ENCODE measurements at places on chromosomes 1 and 21.

GRCh38 chr1:2166254-2166653 lies 28.3 kb downstream of the FAAP20 start:
- DNase-seq = no peak

GRCh38 chr1:149936992-149937705 lies 470 bp upstream of the MTMR11 start:
- no peak for DNase-seq

- DNase-seq = peak; percentile 67
These were observed 440 bp downstream of the PIGP start for GRCh38 chr21:37072274-37072987.

DNA sequence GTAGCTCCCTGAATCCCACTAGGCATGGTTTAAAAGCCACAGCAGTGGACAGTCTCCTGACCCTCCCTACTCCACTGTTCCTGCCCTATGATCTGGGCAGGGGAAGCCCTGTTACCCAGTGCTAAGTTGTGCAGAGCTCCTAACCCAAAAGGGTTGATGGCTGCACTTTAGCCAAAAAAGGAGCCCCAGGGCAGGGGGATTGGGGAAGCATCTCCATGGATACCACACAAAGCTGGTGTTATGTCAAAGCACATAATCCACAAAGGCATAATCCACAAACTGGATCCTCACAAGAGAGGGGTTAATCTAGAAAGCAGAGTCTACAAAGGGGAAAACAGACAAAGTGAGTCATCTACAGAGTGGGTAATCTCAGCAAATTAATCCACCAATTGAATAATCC lies 5.7 kb downstream of the RSPO1 start:
- DNase-seq = no peak

- no peak for DNase-seq
These were observed 58.2 kb upstream of the LRRC8B start for GRCh38 chr1:89466307-89466930.

DNA sequence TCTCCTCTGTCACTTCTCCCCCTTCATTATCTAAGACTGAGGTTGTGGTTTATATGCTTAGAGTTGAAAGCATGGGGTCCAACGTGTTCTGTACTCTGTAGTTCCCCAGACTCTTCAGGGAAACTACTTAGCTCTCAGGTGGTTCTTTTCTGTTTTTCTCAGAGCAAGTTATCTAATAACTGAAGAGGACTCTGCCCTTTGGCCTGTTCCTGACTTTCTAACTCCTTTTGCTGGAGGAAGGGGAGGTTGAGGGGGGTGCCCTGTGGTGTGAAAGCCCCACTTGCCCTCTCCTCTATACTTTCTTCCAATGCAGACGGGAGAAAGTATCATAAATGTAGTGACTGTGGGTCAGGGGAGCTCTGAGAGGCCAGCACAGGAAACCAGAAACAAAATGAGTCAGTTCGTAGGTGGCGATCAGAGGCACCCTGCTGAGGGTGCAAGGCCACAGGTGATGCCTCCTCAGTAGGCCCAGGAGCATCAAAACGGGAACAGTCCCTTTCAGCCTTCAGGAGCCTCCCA lies 5.0 kb downstream of the SLC25A44 start:
- DNase-seq = no peak

DNA sequence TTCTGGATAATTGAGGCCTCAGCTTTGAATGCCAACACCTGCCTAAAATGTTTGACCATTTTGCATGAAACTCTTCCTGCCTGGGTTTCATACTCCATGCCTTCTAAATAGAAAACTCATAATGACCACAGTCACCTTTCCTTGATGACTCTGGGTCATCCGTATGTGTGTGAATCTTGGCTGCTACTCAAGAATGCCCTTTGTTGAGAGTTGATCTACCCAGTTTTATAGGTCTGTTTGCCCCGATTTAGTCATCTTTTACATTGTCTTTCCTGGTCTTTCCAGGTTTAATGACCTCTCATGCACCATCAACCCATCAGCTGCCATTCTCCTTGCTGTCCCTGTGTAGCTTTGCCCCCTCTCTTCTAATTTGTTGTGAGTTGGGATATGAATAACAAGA lies 2.7 kb upstream of the SLC5A9 start:
- no peak for DNase-seq

- no peak for DNase-seq
These were observed 105.6 kb upstream of the GCLM start for GRCh38 chr1:94014635-94015488.

DNA sequence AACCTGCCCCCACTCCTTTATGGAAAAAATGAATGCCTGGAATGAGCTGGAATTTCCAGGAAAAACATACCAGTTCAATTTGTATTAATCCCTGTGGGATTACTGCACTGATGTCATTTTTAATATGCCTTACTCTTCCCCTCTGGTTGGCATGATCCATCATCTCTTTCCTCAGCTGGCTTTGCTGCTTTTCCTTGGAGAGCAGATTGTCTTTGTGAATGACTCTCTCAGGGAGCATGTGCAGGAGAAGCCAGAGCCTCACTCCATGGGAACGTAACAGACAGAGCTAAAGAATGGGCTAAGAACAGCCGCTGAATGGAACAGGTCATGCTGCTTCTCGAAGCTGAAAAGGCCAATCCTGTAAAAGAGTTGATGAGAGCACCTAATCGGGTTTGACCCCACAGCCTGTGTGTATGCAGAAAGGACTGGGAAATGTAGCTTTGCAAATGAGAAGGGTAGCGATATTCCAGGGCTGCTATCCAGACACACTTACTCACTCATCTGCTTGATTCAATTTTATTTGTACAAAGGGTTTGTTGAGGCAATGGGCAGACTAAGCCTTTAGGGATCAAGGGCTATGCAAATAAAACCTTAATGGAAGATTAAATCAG lies 20.7 kb downstream of the PHC2 start:
- no peak for DNase-seq

GRCh38 chr1:230208619-230209261 lies 141.7 kb downstream of the GALNT2 start:
- DNase-seq = no peak

- no peak for DNase-seq
These were observed 622.9 kb downstream of the MATN1 start for GRCh38 chr1:30100524-30100862.

- DNase-seq = no peak
These were observed 28.3 kb upstream of the IFI44L start for GRCh38 chr1:78591971-78592370.

- no peak for DNase-seq
These were observed 77.0 kb upstream of the ARHGAP29 start for GRCh38 chr1:94314222-94314858.

DNA sequence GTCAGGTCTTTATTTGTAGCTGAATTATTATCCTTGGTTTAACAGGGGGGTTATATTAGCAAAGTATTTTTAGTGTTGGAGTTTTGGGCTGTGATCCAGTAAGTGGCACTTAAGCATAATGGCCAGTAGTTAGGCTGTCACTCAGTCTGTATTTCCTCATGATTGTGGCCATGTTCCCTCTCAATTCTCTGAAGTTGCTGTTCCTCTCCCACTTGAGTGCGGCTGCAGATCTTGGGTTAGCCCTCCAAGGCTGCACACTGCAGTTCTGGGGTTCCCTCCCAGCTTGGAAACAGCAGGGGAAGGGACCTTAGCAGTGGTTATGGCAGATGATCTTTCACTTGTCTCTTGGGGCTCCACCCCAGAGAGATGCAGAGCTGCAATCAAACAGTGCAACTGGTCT lies 23.2 kb upstream of the DENND1B start:
- DNase-seq = no peak

DNA sequence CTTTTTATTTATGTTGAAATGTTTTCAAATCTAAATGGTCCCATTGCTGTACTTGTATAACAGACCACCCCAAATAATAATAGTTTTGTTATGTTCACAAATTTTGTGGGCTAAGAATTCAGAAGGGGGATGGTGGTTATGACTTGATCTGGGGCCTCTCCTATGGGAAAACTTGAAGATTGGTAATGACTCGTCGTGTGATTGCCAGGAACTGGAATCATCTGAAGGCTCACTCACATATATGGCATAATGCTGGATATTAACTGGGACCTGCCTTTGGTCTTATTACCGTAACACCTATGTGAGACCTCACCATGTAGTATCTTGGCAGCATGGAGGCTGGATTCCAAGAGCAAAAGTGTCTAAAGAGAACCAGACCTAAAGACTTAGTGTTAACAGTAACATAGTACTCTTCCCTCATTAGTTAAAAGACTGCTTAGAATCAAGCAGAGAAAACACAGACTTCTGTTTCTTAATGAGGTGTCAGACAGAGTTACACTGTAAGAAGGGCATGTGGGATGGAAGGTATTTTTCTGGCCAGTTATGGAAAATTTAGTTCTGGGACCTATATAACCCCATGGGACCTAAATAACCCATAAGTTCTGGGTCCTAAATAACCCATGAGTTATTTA lies 11.9 kb downstream of the LYPLAL1 start:
- no peak for DNase-seq

GRCh38 chr1:177351361-177352108 lies 180.8 kb downstream of the BRINP2 start:
- peak; percentile 57 for DNase-seq

- no peak for DNase-seq
These were observed 40.3 kb downstream of the TP73 start for GRCh38 chr1:3692598-3692997.

- DNase-seq = no peak
These were observed 63.3 kb downstream of the AK4 start for GRCh38 chr1:65211331-65211730.

DNA sequence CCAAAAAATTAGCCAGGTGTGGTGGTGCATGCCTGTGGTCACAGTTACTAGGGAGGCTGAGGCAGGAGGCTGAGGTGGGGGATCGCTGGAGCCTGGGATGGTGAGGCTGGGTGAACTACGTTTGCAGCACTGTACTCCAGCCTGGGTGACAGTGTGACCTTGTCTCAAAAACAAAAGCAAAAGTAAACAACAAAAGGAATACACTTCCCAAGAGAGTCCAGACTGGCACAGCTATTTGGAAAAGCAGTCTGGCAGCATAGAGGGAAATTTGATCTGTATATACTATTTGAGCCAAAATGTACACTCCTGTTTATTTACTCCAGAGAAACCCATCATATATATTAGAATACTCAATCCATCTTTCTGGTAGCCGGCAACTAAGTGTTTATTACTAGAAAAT lies 107.0 kb upstream of the HMCN1 start:
- DNase-seq = no peak

- DNase-seq = no peak
These were observed 13.8 kb upstream of the AVPR1B start for GRCh38 chr1:206131037-206131436.

DNA sequence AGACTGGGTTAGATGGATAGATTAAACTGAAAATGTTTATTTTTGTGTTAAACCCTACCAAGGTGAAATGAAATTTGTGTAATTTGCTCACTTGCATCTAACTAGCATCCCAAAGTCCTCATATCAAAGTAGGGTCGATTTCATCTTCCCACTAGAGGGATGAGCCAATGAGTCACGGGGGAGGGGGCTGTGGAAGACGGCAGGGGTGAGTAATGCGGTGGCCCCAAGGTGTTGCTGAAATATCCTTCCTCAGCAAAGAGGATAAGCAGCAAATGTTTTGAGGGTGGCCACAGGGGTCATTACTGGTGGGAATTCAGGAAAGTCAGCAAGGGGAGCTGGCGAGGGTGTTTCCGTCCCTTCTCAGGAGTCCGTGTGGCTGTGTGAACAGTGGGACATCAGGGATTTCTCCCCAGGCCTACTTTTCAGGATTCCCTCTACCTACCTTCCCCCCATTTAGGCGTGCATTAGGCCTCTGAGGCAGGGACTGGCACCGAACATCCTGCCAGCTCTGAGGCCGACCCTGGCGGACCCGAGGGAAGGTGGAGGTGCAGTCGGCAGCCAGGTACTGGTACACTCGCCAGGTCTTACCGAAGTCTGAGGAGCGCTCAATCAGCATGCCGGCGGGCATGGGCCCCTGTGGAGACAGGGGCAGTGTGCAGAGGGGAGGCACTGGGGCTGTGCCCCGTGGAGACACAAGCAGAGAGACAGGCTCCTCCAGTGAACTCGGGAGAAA lies 18.1 kb downstream of the LAMB3 start:
- no peak for DNase-seq

GRCh38 chr1:215005656-215006345 lies 76.7 kb upstream of the KCNK2 start:
- no peak for DNase-seq

- no peak for DNase-seq
These were observed 60.1 kb upstream of the NEK2 start for GRCh38 chr1:211735208-211736170.

GRCh38 chr1:151130987-151131586 lies 15.3 kb downstream of the SEMA6C start:
- DNase-seq = peak; percentile 94

DNA sequence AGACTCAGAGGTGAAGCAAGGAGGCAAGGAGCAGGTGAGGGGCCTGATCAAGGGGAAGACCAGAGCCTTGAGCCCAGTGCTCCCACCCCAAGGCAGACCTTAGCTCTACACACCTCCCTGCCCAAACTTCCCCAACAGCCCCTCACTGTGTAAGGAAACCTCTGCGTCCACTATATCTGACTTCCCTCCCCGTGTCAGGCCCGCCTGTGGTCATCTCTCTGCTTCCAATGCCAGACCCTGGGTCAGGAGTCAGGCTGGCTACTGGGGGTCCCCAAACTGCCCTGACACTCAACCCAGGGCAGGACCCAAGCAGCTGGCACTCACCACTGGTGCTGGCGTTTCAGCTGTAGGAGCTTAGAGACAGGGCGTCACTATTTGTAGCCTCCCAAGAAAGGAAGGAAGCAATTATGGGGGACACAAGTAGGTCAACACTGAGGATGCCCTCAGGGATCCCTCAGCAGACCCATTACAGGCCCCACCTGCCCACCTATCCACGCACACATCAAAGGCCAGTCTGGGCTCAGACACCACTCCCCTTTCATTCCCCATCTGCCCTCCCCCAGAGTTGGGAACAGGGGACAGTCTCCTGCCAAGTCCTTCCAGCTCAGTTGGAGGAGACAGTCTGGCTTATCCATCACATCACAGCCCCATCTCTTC lies 811 bp upstream of the S100A3 start:
- no peak for DNase-seq

- no peak for DNase-seq
These were observed 18.3 kb downstream of the CAPN2 start for GRCh38 chr1:223730479-223731132.

GRCh38 chr1:212459656-212460055 lies 26.9 kb downstream of the NENF start:
- DNase-seq = no peak

- DNase-seq = no peak
These were observed 35.7 kb downstream of the NRIP1 start for GRCh38 chr21:15029077-15029476.

- no peak for DNase-seq
These were observed 23.2 kb upstream of the RGSL1 start for GRCh38 chr1:182426442-182427430.

DNA sequence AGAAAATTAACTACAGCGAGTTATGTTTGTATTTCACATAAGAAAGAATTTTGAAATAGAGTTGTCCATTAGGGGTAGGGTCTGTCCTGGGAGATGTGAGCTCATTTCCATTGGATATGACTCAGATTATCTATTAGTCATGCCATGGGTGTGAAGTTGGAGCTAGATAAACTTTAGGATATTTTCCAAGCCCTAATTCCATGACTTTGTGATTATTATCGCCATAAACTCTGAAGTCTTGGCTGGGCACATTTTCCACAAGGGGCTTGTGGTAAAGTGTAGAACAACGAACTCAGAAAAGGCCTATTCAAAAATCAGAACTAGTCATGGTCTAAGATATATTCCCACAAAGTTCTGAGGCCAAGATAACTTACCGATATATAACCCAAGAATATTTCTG lies 396.6 kb downstream of the DPYD start:
- DNase-seq = no peak

Data from renal cortex interstitium (tissue), 15 donors.